ENCODE measurements at places on chromosomes 3 and 15.

DNA sequence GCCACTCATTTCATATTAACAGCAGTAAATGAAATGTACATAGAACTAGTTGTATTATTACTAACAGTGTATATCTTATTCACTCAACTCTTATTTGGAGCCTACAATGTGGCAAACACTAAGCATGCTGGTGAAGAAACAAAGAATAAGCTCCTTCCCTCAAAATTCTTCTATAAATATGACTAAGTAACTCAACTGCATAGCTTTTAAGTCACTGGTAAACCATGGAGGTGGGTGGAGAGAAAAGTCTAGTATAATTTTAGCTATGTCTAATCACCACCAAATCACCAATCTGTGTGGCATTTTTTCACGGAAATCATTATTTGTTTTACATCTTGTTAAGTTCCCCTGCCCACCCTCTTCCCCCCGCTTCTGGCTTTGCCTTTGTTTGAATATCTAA, 17.5 kb downstream of the COPS2 start:
- H3K4me1 ChIP-seq: peaks cover 1% of the 10 kb centered on the region
- no peak overlapping the region for H3K27ac ChIP-seq
- no peak for DNase-seq
- H3K27me3 ChIP-seq: no peaks in the 10 kb centered on the region

DNA sequence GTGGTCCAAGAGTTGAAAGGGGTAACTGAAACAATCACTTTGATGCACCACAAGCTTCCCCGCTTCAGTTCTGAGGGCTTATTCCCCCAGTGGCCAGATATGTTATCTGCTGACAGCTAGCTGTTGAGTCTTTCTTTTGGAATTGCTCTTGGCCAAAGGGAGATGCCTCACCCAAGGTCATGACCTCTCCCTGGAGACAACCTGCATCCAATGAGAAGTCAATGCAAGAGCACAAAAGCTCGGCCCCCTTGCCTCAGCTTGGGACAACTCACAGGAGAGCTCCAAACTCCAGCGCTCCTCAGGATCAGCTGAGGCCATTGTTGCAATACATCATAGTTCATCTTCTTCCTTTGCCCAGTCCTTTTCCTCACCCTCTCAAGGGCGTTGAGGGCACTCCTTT, 31.0 kb upstream of the THBS1 start:
- H3K27me3 ChIP-seq: peaks cover 4% of the 10 kb centered on the region
- no peaks in the 10 kb centered on the region for H3K4me1 ChIP-seq
- H3K36me3 ChIP-seq: no peaks in the 10 kb centered on the region
- H3K4me3 ChIP-seq: no peak overlapping the region
- DNase-seq: no peak
- H3K27ac ChIP-seq: no peak overlapping the region

DNA sequence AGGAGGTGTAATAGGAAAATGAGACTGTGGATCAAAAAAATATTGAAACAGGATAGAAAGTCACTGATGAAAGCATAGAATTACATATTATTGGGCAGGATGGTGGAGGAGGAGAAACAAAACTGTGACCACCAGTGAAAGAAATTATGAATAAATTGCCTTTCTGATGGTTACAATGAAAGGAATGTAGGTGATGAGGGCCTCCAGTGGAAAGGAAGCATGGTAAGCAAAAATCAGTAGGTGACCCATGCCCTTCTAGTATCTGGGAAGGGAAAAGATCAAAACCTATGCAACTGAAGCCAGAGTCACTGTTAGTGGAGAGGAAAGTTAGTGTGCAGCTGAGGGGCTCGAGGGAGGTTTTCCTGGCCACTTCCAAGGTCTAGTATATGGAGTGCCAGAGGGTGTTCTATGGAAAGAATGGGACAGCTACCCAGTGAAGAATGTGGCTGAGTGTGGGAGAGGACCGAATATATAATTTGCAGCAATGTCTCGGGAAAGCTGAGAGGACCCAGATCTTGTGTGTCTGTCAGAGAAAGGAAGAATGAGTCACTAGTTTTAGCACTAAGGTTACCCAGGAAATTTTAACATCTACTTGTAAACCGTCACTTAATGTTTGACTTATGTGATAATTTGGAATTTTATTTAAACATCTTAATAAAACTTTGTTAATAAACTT, 146.2 kb downstream of the NFKBIZ start:
- no peaks in the 10 kb centered on the region for H3K36me3 ChIP-seq
- no peak overlapping the region for H3K27ac ChIP-seq
- no peak for DNase-seq
- H3K4me1 ChIP-seq: peaks cover 27% of the 10 kb centered on the region
- H3K27me3 ChIP-seq: no peaks in the 10 kb centered on the region

DNA sequence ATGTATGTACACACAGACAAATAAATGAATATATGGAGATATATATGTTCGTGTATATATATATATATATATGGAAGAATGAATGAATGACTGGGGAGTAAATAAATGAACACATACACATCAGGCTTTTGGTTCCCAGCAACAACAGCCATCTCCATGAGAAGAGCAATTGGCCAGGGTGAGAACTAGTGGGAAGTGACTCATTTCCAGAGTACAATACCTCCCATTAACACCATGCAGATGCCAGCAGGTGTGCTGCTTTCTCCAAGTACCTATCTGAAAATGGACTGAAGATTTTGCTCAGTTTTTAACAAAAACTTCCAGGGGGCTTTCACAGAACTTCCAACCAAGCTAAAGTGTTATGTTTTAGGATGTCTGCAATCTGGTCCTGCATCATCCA, 179.8 kb upstream of the SLC2A2 start:
- H3K4me3 ChIP-seq: no peak overlapping the region
- no peaks in the 10 kb centered on the region for H3K4me1 ChIP-seq
- no peak for DNase-seq
- H3K36me3 ChIP-seq: peaks cover 2% of the 10 kb centered on the region

DNA sequence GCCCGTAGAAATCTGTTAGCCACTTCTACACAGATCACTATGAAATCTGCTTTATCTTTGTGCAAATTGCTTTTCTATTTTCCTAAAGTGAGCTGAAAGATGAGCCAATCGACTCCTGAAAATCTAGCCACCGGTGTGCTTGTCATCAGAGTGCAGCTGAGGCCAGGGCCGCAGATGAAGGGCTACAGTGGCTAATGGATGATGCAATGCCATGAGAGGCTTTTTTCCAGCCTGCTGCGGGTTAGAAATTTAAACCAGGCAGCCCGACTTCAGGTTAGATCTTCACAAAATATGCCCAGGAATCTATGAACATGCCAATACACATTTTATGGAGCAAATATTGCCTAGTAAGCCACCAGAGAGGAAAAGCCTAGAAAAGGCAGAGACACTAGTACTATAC, 948.2 kb upstream of the CFAP20DC start:
- no peak overlapping the region for H3K27ac ChIP-seq
- no peak for DNase-seq
- H3K27me3 ChIP-seq: peaks cover 6% of the 10 kb centered on the region
- H3K4me3 ChIP-seq: no peak overlapping the region
- H3K4me1 ChIP-seq: no peaks in the 10 kb centered on the region

DNA sequence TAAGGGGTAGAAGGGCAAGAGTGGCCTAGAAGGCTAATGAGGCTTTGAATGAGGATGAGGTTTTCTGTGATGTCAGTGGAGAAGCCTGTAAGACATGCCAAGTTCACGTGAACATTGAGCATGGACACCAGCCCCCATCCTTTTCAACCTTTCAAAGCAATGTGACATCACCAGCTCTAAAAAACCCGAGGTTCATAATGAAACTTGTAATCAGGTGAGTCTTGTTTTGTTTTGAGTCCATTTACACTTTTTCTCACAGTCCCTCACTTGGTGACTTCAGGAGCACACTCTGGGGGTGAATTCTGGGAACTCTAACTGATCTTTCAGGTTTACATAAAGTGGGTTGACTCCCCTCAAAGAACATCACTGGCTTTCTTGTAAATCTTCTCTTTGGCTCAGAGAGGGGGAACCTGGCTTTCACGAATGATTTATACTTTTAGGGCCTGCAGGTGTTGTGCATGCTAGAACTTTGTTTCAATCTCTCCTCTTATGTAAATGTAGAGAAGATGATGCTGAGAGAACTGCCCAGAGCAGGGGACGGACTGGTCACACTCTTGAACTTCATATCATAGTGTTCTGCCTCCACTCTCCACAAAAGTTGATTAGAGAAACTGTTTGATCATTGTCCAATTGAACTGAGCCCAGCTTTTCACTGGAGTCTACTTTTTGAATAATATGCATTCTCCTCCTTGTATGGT, 224.7 kb upstream of the SATB1 start:
- DNase-seq: no peak
- no peaks in the 10 kb centered on the region for H3K36me3 ChIP-seq
- no peak overlapping the region for H3K27ac ChIP-seq

DNA sequence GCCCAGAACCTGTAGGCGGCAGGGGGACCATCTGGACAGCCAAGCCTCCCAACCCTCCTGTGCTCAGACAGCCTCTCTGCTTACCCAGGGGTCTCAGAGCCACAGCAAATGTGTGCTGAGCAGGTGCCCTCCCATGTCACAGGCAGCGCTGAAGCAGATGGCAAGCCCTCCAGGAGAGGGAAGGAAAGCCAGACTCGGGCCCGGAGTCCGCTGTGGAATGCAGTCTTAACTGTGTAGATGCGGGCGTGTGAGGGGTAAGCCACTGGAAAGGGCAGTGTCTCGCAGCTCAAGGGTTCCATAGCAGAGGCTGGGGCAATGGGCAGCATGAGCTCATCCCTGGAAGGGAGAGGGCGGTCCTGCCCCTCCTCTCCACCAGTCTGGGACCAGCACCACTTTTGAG, 45.6 kb downstream of the UMPS start:
- no peak for DNase-seq
- H3K27ac ChIP-seq: no peak overlapping the region

DNA sequence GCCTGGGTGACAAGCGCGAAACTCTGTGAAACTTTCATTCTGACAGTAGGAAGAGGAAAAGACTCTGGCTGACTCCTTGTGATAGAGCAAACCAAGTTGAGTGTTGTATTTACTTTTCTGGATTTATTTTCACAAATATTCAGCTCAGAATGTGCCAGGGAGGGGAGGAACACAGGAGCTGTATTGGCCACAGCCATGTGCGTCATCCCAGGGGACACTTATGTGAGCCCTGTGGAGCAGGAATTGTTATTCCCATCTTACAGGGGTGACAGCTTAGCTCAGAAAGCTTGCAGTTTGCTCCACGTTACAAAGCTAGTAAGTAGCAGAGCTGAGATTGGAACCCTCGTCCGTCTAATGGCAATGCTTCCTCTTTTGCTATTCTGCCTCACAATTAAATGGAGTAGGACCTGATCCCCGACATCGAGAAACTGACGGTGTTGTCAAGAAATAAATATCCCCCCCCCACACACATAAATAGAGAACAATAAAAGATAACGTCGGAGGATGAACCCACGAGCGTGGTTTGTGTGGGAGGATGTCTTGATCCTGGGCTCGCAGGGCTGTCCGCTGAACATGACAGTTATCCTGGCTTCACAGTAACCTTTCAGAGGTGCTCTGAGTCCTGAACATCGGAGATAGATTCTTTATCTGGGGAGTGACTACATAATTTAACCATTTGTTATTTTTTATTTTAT, 151.6 kb upstream of the CTDSPL start:
- no peaks in the 10 kb centered on the region for H3K36me3 ChIP-seq
- no peaks in the 10 kb centered on the region for H3K4me1 ChIP-seq
- no peak overlapping the region for H3K27ac ChIP-seq
- H3K27me3 ChIP-seq: peaks cover 5% of the 10 kb centered on the region
- DNase-seq: no peak
- H3K4me3 ChIP-seq: no peak overlapping the region
